ENCODE measurements at places on chromosomes 5 and 9. TPM values are rescaled to one million over a fixed set of nuclear protein-coding genes. Genes with fewer than 3 reads are reported as not detected.

DNA sequence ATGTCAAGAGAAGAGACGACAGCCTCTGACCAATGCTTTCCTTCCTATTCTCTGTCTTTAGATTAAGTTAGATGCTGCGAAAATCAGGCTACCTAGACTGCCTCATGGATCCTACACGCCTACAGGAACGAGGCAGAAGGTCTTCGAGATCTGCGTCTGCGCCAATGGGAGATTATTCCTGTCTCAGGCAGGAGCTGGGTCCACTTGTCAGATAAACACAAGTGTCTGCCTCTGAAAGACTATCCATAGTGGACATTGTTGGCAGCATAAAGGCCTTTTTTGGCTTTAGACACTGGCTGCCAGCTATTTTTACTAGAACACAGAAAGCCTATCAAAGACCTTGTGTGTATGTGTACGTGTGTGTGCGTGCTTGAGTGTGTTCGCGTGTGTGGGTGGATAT lies 90.9 kb upstream of the PPP1R2B start:
- no peak for DNase-seq
- no peaks in the 10 kb centered on the region for H3K4me1 ChIP-seq
- peaks cover 3% of the 10 kb centered on the region for H3K36me3 ChIP-seq
- no peak overlapping the region for H3K27ac ChIP-seq
- no peak overlapping the region for H3K4me3 ChIP-seq

DNA sequence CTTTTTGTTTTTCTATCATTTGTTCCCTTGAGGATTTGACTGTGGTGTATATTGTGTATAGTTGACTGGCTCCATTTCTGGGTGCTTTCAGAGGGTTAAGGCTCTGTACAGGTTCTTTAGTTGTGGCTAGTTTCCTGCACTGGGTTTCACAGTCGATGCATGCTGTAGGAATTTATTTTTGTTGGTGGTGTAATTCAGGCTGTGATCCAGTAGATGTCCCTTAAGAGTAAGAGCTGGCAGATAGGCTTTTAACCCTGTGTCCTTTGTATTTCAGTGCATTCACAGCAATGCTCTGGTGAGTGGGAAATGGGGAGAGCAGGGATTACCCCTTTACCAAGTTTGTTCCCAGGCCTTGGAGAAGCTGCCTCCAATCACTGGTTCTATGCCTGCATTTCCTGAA lies 112.9 kb downstream of the SPATA31D1 start:
- H3K4me1 ChIP-seq, result no peaks in the 10 kb centered on the region
- no peak overlapping the region for H3K4me3 ChIP-seq
- H3K36me3 ChIP-seq, result no peaks in the 10 kb centered on the region

DNA sequence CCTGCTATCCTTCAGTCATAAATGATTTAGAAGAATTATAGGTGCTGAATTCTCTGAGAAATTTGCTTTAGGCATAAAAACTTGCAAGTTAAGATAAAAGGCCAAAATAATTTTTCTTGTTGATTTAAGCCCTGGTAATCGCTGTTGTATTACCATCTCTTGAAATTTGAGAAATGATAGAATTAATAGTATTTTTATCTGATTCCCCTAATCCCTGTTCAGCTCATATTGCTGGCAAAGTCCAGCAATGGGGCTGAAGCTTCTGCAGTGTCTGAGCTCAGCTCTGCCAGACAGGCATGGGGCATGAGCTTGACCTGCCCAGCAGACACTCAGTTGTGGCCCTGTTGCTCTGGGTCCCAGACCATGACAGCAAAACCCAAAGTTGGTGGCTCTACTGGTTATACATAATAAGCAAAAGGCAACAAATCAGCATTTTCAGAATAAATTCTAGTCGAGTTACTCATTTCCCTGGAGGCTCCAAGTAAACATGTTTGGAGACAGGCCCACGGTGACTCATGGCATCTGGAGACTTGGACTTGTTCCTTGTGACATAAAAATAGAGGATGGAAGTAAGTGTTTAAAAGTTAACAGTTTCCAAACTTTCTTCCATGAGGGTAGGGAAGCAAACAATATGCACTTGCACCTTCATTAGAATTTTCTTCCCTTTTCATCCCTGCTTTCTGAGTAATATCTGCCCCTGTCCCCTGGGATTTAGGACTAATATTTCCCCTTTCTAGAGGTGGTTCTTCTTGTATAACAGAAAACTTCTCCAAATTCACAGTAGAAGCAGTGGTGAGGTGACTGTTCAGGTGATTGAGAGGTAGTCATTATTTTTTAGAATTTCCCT lies 60.2 kb upstream of the SLC2A8 start:
- peaks cover 11% of the 10 kb centered on the region for H3K36me3 ChIP-seq
- peak; percentile 54 for DNase-seq
- H3K27ac ChIP-seq, result peak overlapping the region; percentile 75
- no peak overlapping the region for H3K4me3 ChIP-seq
- H3K4me1 ChIP-seq, result peaks cover 6% of the 10 kb centered on the region

DNA sequence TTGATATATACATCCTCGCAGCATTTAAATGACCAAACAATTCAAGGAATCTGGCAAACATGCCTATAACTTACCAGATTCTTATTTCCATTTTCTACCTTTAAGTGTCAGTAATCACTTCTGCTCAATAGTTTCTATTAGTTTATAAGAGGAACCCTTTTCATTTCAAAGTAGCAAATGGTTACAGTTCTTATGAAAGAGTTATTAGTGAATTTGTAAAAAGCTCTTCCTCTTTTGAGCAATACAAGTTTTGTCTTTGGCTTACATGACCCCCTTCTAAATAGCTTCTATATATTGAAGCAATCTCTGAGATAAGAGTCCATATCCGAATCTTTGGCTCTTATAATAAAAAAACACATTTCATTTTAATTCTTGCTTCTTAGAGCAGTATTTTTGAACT lies 42.0 kb downstream of the ELL2 start:
- no peak for DNase-seq
- H3K4me3 ChIP-seq, result no peak overlapping the region
- H3K27me3 ChIP-seq, result no peaks in the 10 kb centered on the region

GRCh38 chr9:72929542-72929941 lies 23.3 kb downstream of the ALDH1A1 start:
- H3K27me3 ChIP-seq, result no peaks in the 10 kb centered on the region
- DNase-seq, result no peak
- H3K4me1 ChIP-seq, result peaks cover 4% of the 10 kb centered on the region
- no peak overlapping the region for H3K4me3 ChIP-seq
- no peak overlapping the region for H3K27ac ChIP-seq

- no peak overlapping the region for H3K4me3 ChIP-seq
- no peaks in the 10 kb centered on the region for H3K4me1 ChIP-seq
- no peak for DNase-seq
Observed at GRCh38 chr9:124320062-124320973, 62.6 kb downstream of the NEK6 start.

DNA sequence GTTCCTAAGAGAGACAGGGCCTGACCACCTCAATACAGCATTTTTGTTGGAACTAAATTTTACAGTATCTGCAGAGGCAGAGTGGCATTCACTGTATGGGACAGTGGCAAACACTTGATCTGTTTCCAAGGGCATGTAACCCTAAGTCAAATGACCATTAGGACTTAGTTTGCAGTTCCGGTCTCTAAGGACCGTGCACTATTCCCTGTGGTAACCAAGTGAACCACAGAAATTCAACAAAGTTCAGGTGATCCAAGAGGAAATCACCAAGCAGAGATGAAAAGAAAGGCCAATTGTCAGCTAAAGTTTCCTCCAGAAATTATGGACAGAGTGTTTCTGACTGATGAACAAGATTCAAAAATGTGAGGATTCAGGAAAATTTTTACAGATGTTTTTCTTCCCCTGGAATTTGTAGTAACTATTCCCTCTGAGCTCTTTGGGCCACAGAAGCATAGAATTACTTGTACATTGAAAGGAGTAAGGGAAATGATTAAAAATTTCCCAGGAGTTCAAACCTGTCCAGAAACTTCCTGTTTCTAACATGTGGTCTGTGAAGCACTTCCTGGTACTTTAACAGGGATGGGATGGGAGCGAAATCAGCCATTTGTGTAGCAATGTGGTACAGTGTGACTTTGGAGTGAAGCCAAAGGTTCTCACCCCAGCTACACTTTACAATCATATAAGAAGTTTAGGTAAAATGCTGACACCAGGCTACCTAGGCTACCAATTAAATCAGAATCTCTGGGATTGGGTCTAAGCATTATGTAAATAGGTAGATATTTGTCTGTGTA lies 266.1 kb upstream of the MAP3K1 start:
- DNase-seq, result no peak
- H3K36me3 ChIP-seq, result no peaks in the 10 kb centered on the region
- H3K4me1 ChIP-seq, result no peaks in the 10 kb centered on the region
- no peak overlapping the region for H3K27ac ChIP-seq
- H3K4me3 ChIP-seq, result no peak overlapping the region

GRCh38 chr9:70152350-70152749 lies 106.4 kb upstream of the SMC5 start:
- H3K4me3 ChIP-seq, result no peak overlapping the region
- peak overlapping the region; percentile 33 for H3K27ac ChIP-seq

GRCh38 chr5:88183255-88183654 lies 85.4 kb downstream of the TMEM161B start:
- H3K36me3 ChIP-seq, result peaks cover 11% of the 10 kb centered on the region
- H3K27ac ChIP-seq, result no peak overlapping the region
- no peak for DNase-seq
- H3K4me1 ChIP-seq, result no peaks in the 10 kb centered on the region
- H3K27me3 ChIP-seq, result no peaks in the 10 kb centered on the region
- no peak overlapping the region for H3K4me3 ChIP-seq

DNA sequence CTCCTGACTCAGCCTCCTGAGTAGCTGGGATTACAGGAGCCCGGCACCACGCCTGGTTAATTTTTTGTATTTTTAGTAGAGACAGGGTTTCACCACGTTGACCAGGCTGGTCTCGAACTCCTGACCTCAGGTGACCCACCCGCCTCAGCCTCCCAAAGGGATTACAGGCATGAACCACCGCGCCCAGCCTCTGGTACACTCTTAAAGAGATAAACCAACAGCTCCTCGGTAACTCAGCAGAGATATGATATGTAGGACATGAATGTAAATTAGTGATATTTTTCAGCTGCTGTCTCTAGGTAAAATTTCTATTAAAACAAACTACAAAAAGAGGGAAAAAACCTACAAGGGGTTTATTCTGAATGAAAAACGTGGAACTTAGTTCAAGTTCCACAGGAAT lies 42.8 kb upstream of the HK3 start:
- no peak overlapping the region for H3K27ac ChIP-seq
- DNase-seq, result no peak
- peaks cover 34% of the 10 kb centered on the region for H3K36me3 ChIP-seq
- H3K4me3 ChIP-seq, result no peak overlapping the region

GRCh38 chr9:105346273-105346672 lies 101.6 kb upstream of the FSD1L start:
- no peak overlapping the region for H3K4me3 ChIP-seq
- no peaks in the 10 kb centered on the region for H3K4me1 ChIP-seq
- no peaks in the 10 kb centered on the region for H3K27me3 ChIP-seq
- H3K36me3 ChIP-seq, result no peaks in the 10 kb centered on the region
- DNase-seq, result no peak

GRCh38 chr9:123642291-123643278 lies 286.6 kb downstream of the CRB2 start:
- H3K4me3 ChIP-seq, result peak overlapping the region; percentile 30
- peaks cover 4% of the 10 kb centered on the region for H3K4me1 ChIP-seq
- no peaks in the 10 kb centered on the region for H3K27me3 ChIP-seq
- no peak overlapping the region for H3K27ac ChIP-seq
- H3K36me3 ChIP-seq, result no peaks in the 10 kb centered on the region

CDH10 gene
- not detected for total RNA-seq

PLAC8L1 gene
- not detected for total RNA-seq

OR13C2 gene
- total RNA-seq, result not detected

VCAN gene
- total RNA-seq, result 333 TPM

EQTN gene
- total RNA-seq, result not detected

MED22 gene
- total RNA-seq, result 52.2 TPM

GABRA1 gene
- total RNA-seq, result not detected

PDCD1LG2 gene
- total RNA-seq, result 1.1 TPM

IFNA5 gene
- total RNA-seq, result 4.0 TPM
